ENCODE measurements at places on chromosomes 2 and 18.
A peak's percentile ranks its signal among the peaks of the same experiment; 100 is the strongest.

DNA sequence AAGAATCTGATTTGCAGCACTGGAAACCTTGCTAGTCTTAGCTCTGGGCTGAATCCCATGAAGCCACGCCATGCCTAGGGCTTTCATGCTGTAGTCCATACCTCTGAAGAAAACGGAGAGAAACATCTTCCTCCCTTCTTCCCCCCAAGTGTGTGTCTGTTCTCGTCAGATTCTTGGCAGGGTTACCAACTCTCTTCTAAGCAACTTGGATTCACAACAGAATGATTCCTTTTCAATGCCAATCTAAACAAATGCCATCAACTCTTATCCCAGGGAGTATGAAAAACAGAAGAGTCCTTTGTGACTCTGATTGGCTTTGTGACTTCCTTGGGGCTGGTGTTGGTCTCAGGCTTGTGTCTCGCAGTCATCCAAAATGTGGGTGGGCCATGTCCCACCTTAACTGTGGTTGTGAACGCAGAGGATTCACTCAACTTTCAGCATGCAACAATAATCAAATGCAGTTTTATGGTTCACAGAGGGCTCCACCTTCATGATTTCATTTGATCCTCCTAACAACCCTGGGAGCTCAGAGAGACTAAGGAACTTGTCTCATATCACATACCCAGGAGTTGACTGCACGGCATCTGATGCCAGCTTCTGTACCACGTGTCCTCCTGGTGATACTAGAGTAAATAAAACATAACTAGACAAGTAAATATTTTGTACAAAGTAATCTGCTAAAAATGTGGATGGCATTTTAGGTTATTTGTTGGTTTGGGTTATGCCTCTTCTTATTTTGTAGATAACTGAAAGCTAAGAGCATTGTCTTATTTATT lies 186.0 kb upstream of the TNP1 start:
- no peak for DNase-seq

DNA sequence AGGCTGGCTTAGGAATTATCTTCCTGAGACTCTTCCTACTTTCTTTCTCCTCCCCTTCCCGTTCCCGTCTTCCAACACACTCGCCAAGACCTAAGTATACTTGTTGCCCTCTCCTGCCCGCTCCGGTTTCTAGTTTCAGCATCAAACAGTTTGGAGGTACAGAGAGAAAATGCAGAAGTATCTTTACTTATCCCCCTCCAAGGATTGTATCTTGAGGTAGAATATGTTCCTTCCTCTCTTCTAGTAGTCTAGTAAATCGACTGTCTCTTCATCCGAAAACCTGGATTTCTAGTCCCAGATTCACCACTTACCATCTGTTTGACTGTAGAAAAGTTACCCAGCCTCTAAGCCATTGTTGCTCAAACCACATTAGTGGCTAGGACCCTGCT lies 755 bp downstream of the EIF4E2 start:
- no peak for DNase-seq

GRCh38 chr2:15378148-15378908 lies 182.8 kb downstream of the NBAS start:
- no peak for DNase-seq

DNA sequence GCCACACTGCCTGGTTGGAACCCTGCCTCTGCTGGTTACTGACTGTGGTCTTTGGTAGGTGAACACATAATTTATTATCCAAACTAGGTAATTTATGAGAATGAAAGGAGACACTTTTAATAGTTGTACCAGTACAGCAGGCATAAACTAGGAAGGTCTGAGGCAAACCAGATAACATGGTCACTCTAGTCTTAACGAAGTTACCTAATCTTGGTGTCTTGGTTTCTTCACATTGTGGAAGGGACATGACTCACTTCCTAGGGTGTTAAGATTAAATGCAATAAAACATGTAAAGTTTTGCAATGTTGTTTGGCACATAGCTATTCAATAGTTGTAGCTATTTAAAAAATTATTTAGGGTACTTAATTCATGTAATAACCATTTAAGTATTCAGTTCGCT lies 23.3 kb downstream of the SPTBN1 start:
- DNase-seq: no peak

GRCh38 chr2:150491430-150491829 lies 4.0 kb upstream of the RND3 start:
- DNase-seq: no peak

DNA sequence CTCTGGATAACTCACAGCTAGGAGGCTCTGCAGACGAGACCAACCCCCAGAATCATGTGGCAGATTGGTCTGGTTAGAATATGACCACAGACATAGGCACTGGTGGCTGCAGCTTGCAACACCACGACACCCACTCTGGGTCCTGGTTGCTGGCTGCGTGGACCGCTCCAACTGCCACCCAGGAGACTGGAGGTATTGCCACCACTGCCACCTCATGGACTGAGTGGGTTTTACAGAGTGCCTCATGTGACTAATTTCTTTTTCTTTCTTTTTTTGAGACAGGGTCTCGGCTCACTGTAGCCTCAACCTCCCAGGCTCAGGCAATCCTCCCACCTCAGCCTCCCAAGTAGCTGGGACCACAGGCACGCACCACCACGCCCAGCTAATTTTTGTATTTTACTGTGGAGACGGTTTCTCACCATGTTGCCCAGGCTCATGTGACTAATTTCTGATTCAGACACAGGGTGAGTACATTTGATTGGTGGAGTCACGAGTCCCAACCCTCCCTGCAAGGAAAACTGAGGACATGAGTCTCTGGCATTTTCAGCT lies 29.9 kb upstream of the NT5DC4 start:
- DNase-seq: peak; percentile 50

- DNase-seq: no peak
Observed at GRCh38 chr2:191697870-191698269, 19.9 kb downstream of the NABP1 start.

GRCh38 chr2:160105366-160105765 lies 43.0 kb upstream of the PLA2R1 start:
- DNase-seq: no peak

Measured in stimulated activated CD8-positive, alpha-beta memory T cell treated with anti-CD3 and anti-CD28 coated beads, Interleukin-7, amount 100 ng/mL, for 4 hours (primary cell).